CD14-positive monocyte (primary cell): ENCODE measurements at places on chromosomes 13 and 19.

DNA sequence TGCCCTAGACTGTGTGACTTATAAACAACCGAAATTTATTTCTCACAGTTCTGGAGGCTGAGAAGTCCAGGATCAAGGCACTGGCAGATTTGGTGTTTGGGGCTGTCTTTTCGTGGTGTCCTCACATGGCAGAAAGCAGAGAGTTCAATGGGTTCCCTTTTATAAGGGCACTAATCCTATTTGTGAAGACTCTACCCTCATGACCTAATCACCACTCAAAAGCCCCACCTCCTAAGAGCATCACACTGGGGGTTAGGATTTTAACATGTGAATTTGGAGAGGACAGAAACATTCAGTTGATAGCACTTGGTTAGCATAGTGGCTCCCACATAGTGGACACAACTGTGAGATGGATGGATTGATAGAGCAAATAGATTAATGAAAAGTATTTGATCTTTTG, 21.5 kb upstream of the GPR18 start:
- DNase-seq, result peak; percentile 66

- no peak for DNase-seq
Observed at GRCh38 chr19:2557093-2557440, 81.1 kb downstream of the GADD45B start.

DNA sequence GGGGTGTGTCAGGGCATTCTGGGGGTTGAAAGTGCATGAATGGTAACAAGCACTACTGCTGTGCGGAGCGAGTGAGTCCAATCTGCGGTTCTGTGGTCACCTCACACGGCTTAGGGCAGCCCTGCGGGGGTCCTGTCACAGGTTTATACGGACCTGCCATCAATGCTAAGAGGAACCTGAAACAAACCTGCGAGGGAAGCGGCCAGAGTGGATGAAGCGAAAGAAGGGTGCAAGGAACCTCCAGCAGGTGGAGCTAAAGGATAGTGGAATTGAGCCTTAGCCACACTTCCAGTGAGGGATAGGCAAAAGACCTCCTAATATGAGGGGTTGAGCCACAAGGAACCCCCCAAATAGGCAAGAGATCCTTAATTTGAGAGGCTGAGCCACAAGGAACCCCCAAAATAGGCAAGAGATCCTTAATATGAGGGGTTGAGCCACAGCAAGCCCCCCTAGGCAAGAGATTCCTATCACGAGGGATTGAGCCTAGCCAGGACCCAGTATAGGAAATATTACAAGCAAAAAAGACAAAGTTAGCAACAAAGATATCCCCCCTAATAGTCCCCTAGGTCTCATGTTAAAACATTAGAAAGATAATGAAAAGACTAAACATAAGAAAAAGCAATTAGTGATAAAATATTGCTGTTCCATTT, 6.3 kb upstream of the ZNF69 start:
- peak; percentile 36 for DNase-seq

- DNase-seq, result no peak
Observed at GRCh38 chr19:47626238-47626637, 17.3 kb downstream of the BICRA start.

GRCh38 chr19:17832443-17833208, 11.3 kb upstream of the INSL3 start:
- DNase-seq, result no peak

- peak; percentile 29 for DNase-seq
Observed at GRCh38 chr13:102870677-102871415, 25.0 kb downstream of the ERCC5 start.

DNA sequence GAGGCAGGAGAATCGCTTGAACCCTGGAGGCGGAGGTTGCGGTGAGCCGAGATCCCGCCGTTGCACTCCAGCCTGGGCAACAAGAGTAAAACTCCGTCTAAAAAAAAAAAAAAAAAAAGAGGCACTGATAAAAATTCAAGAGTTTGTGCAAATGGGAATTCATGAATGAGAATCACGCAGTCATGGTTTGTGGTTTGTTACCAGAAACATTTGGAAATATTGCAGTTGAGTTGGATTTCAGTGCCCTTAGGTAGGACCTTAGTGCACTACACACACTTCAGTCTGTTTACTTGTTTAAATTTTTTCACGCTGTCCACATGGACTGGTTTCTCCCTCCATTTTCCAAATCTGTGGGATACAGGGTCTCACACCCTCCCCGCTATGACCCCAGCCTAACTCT, 28.4 kb downstream of the ZNF844 start:
- no peak for DNase-seq
